ENCODE measurements at places on chromosomes 2 and 18.

GRCh38 chr2:30255466-30256408 is 24.4 kb downstream of the LBH start:
- DNase-seq: no peak

- DNase-seq: no peak
Observed at GRCh38 chr2:10790228-10790973, 22.2 kb downstream of the PDIA6 start.

GRCh38 chr2:198374375-198375082 is 570.1 kb downstream of the PLCL1 start:
- peak; percentile 66 for DNase-seq

GRCh38 chr2:64820901-64821300 is 167.2 kb upstream of the SERTAD2 start:
- DNase-seq: no peak

GRCh38 chr2:118168615-118169014 is 80.3 kb downstream of the INSIG2 start:
- DNase-seq: no peak

- DNase-seq: no peak
Observed at GRCh38 chr18:78981989-78982620, 2.5 kb downstream of the SALL3 start.

DNA sequence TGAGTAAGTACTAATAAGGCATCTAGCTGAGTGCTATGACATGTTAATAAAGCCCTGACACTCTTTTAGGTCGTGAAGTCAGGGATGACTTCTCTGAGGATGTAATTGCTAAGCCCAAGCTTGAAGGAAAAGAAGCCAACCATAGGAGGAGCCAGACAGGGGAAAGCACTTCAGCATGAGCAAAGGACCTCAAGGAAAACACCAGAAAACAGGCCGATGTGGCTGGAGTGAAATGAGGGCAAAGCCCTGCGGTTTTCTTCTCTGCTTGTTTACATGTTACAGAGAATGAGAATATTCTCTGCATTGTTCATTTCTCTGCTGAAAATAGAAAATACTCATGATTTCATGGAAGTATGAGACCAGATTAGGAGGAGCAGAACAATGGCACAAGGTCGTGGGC is 112.5 kb upstream of the ARHGAP28 start:
- DNase-seq: no peak

- no peak for DNase-seq
Observed at GRCh38 chr18:78981394-78981831, 1.8 kb downstream of the SALL3 start.

GRCh38 chr2:213108308-213108707 is 43.1 kb downstream of the IKZF2 start:
- DNase-seq: no peak

DNA sequence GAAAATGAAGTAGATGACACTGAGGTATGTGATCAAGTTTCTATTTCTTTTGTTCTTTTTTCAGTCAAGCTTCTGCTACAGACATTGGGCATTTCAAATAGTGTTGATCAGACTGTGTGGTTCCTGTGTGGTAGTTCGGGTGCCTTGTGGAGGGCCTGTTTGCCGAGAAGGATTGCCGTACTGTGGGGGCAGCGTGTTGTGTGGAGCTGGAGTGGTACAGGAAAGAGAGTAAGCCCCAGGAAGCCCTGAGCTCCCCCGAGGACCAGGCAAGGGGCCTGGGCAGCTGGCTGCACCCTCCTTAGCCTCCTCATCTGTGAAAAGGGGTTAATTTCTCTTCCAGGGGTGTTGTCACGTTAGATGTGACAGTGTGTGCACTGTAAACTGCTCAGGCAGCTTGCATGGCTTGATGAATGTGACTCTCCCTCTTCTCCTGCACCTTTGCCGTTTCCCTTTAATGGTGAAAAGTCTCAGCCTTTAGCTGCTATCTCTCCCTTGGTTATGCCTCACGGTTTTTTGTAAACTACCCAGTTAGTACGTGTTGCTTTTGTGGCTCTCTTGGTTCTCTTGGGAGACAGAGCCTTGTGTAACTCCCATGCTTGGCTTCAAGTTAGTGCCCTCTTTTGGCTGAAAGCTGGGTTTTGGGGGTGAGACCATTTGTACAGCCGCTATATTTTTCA is 19.5 kb downstream of the C2orf74 start:
- no peak for DNase-seq

DNA sequence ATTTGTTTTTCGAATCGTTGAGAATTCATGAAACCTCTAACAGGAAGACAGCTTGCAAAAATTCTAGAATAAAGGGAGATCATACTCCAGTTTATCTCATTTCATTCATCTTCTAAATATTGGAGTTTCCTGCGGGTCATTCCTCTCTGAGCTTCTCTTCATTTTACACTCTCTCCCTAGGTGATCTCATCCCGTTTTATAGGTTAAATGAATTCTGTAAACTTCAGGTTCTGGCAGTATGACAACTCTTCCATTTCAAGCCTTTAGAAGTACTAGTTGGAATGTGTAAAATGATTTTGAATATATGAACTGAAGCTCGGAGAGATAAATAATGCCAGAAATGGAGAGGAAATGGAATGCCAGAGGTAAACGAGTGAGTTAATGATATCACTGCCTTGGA is 312.4 kb downstream of the METTL4 start:
- no peak for DNase-seq

DNA sequence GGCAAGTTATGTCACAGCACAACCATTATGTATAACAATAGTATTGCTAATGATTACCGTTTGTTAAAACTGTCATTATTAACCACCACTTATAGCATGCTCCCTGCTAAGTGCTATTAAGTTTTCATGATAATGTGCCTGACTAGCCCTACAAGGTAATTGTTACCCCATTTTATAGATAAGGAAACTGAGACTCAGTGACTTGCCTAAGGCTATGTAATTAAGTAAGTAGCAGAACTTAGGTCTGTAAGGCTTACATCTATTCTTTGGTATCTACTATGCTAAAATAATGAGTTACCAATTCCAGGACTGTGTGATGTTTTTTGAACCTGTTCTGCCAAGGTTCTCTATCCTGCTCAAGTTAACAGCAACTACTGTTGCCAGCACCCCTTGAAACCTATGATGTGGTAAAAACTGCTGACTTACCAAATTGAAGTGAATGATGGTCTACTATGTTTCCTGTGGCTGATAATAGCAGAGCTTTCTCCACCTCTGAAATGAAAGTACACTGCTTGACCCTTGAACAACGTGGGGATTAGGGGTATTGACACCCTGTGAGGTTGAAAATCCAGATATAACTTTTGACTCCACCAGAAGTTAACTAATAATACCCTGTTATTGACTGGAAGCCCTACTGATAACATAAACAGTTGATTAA is 18.2 kb downstream of the ACVR2A start:
- DNase-seq: no peak

DNA sequence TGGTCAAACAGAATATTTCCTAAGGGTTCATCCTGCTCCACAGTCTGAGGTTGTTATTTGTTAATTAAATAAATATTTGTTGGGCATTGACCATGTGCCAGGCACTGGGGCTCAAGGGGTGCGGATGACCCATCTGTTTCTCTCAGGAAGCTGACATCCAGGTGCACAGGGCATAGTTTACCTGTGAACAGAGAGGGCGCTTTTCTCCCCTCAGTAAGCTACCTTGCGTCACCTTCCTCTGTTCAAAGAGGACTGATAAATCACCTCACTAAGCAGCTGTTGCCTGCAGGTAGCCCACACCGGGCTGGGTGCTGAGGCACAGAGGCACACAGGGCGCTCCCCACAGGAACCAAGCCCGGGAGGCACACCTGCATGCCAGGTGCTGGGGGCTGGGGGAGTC is 41.6 kb downstream of the SH3RF3 start:
- no peak for DNase-seq

- no peak for DNase-seq
Observed at GRCh38 chr2:19224486-19224885, 133.9 kb downstream of the OSR1 start.

GRCh38 chr2:83224591-83225200 is 1234.4 kb downstream of the SUCLG1 start:
- DNase-seq: no peak

- no peak for DNase-seq
Observed at GRCh38 chr2:21814588-21815149, 690.9 kb downstream of the TDRD15 start.

- DNase-seq: no peak
Observed at GRCh38 chr2:100213595-100213994, 71.2 kb upstream of the AFF3 start.

- no peak for DNase-seq
Observed at GRCh38 chr18:48743886-48744285, 205.1 kb downstream of the CTIF start.

DNA sequence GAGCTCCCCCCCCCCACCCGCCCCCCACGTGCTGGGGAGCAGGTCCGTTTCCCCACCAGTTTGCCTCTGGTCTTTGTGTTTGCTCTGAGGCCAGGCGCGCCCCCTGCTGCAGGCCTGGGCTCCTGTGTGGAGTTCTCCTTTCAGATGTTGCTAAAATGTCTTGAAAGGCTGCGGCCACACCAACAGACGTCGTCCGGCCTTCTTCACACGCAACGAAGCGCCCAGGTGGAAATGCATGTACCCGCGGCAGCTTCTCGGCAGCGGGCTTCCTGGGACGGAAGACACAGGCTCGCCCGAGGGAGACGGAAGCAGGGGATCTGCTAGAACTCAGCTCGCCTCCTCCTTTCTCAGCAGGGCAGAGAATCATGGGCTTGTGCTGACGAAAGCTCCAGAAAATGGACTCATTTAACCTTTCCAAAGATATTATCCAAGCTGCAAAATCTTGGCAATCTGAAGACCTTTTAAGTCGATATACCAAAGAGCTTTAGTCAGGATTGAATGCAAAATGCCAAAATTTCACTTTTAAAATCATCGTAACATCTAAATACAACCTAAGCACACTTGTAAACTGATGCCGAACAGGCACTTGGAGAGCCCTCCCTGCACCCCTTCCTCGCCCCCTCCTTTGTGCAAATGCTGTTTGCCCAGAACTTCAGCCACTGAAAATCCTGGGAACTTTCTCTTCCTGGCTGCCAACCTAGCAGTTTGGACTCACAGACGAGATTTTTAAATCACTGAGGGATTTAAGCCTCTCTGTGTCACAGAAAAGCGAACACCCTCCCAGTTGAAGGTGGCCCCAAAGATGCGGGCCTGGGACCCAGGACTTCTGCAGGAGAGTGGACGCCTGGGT is 125.5 kb upstream of the ZNF516 start:
- peak; percentile 90 for DNase-seq
